ENCODE measurements at places on chromosomes 1 and 21.

GRCh38 chr1:11253226-11253625 is 9.1 kb downstream of the MTOR start:
- DNase-seq, result no peak

DNA sequence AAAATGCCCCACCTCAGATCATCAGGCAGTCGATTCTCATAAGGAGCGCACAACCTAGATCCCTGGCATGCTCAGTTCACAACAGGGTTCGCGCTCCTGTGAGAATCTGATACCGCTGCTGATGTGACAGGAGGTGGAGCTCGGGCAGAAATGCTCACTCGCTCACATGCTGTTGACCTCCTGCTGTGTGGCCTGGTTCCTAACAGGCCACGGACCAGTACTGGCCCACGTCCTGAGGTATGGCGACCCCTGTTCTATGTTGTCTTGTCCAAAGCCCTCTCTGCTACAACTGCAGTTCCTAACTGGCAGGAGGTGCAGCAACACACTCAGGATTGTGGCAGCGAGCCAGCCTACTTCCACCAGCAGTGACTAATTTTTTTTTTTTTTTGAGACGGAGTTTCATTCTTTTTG is 70.6 kb downstream of the CLSTN1 start:
- no peak for DNase-seq

DNA sequence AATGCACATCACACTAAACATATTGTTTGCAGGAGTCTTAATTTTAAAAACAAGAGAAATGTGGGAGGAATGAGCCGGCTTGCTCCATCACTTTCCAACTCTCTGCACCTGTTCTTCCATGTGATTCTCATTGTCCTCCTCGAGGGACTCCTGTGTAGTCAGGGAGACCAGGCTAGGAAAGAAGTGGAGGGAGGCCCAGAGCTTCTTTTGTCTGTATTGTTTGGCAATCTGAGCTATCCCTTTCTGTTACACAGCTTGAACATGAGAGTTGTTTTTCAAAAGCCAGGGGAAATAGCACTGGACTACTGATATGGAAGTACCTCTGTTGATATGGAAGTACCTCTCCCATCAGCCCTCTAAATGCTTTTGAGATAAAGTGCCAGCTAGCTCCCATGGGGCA is 18.8 kb upstream of the LRRC8D start:
- no peak for DNase-seq

GRCh38 chr1:71228742-71229365 is 148.0 kb upstream of the ZRANB2 start:
- DNase-seq, result no peak

DNA sequence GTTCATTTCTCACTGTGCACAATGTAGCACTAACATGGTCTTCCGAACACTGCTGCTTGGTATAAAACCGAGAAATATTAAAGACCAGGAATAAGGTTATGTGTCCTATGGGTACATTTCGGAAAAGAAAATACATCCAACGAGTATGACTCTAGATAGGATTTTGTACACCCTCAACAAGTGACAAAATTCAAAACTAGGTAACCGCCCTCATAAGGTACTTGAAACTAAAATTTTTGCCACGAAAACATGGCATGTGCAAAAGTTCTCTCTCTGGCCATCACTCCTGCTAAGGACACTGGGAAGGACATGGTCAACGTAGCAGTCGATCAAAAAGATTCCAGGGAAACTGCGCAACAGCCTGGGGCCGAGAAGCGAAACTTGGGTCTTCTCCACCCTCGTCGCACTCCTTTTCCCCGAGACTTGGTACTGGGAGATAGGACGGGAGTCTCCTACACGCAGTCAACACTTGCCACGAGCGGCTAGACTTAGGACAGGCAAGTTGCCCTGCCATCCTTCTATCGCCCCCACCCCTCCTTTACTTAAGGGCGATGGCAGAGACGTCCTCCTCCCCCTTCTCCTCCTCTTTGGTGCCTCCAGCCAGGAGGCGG is 338 bp upstream of the TOR1AIP1 start:
- DNase-seq, result no peak

GRCh38 chr1:18989176-18989799 is 32.8 kb upstream of the IFFO2 start:
- DNase-seq, result no peak

DNA sequence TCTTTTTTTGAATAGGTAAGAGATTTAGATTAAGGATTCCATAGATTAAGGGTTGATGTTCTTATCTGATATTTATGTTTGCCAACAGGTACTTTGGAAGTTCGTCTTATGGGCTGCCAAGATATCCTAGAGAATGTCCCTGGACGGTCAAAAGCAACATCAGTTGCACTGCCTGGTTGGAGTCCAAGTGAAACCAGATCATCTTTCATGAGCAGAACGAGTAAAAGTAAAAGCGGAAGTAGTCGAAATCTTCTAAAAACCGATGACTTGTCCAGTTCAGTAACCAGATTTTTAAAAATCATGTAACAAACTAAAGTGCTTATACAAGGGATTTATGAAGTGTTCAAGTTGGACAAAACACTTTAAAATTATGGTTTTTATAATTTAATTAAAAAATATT is 100.5 kb downstream of the PKN2 start:
- DNase-seq, result no peak

- no peak for DNase-seq
These were observed 118.0 kb upstream of the BARHL2 start for GRCh38 chr1:90834886-90835660.

GRCh38 chr1:218705911-218706893 is 361.1 kb downstream of the TGFB2 start:
- no peak for DNase-seq

DNA sequence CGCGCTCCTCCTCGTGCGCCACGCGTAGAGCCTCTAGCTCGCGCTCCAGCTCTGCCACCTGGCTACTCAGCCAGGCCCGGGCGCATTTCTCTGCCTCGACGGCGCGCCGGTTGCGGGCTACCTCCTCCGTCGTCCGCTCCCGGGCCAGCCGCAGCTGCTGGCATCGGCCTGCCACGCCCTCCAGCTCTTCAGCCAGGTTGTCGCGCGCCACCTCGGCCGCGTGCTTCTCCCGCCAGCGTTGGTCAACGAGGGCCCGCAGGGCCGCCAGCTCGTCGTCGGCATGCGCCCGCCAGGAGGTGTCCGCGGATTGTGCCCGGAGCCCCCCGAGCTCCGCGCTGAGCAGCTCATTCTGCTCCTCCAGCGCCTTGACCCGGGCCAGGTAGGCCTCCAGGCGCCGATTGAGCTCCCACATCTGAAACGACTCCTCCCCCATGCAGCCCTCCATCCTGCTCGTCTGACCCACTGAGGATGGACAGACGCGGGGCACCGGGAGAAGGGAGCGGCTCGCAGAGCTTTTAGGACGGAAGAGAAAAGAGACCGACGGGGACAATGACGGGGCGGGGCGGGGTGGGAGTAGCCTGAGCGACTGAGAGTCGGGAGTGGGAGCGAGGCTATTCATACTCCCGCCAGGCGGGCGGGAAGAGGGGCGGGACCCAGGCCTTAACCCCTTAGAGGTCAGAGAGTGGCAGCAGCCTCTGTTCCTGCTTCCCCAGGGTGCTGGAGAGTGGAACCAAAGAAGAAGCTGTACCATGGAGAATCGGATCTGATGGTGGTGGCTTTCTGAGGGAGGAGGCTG is at the start of gene NES:
Gene NES, minus strand, starts transcription at position 588 of the 796 bp plus-strand sequence. Its CDS starts 143 bp downstream, at position 445.
- no peak for DNase-seq

DNA sequence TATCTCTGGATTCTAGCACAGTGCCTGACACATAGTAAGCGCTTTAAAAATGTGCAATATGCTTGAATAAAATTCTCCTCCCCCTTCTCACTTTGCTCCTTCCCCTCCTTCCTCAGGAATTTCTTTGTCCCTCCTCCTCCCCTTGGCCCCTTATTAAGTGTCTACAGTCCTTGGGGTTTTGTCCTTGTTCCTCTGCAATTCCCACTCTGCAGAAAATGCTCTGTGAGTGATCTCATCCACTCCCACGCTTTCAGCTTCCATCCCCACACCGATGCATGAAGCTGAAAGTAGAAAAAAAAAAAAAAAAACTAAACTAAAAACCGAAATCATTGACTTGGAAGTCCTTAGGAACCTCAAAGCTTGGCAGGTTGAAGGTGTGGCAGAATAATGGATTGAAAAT is 273.6 kb downstream of the RRAGC start:
- no peak for DNase-seq

DNA sequence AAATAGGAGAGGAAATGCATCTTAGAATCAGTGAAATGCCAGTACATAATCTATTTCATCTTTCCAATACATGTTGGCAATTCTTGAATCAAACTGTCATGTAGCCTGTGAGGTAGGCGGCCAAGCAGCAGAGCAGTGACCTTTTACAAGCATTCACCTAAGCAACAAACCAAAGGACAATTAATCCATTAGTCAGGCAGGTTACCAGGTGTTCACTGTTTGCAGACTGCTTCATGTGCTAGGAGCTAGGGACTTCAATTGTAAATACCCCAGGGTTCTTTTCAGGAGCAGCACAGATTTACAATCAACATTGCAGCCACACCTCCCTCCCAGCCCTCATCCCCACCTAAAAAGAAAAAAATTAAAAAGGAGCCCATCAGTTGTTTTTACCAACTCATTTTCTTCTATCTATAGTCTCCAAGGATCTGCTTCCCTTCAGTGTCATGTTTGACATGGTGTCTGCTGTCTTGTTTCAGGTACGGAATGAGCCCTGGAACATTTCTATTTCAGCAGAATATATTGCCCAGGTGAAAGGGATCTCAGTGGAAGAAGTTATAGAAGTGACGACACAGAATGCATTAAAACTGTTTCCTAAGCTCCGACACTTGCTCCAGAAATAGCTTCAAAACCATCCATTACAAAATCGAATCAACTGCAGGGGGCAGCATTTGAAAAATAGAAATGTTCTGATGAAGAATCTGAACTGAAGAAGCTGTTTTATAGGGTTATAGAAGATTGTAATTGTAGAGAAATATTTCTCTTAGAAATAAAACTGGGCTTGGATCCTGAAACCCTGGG is 23.0 kb downstream of the TATDN3 start:
- DNase-seq, result no peak

DNA sequence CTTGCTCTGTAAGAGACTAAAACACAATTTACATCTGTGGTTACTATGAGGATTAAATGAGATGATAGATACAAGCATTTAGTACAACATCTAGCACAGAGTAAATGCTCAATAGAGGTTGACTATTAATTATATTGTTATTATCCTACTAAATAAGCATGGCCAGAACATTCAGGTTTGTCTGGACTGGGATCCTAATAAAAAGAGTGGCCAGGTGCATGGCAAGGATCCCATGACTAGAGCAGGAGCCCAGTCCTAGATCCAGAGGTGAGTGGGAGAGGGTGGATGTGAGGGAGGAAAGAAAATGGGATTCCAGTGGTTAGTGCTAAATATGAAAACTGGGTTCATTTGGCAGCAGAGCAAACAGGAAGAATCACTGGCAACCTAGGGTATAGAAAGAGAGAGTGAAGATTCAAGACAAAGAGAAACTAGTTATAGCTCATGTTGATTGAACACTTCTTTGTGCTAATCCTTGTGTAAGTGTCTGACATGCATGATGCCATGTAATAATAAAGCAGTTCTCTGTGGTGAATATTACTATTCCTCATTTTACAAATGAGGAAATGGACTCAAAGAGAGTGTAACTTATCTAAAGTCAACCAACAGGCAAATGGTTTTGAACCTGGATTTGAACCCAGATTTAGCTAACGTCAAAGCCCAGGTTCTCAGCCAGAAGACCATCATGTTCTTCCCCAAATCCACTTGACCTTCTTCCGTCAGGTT is 71.1 kb upstream of the FGGY start:
- DNase-seq, result no peak
